ENCODE measurements at places on chromosomes 12 and 14. TPM values are rescaled to one million over a fixed set of nuclear protein-coding genes. Genes with fewer than 3 reads are reported as not detected.

The PSMA6 gene
- 190 TPM for total RNA-seq

The GALNT9 gene
- total RNA-seq = 0.51 TPM

The HHIPL1 gene
- total RNA-seq = 9.9 TPM

The NXPH4 gene
- total RNA-seq = 0.50 TPM

The SRRM4 gene
- not detected for total RNA-seq

The KRT2 gene
- total RNA-seq = not detected

The APAF1 gene
- total RNA-seq = 19.3 TPM

The WSCD2 gene
- total RNA-seq = under 0.01 TPM

The OR4E2 gene
- not detected for total RNA-seq

The PNP gene
- 6.9 TPM for total RNA-seq

The NAV3 gene
- 50.3 TPM for total RNA-seq

The LBHD2 gene
- not detected for total RNA-seq

The DDN gene
- under 0.01 TPM for total RNA-seq

The GARIN6 gene
- not detected for total RNA-seq

The GRIP1 gene
- 0.26 TPM for total RNA-seq

The DAO gene
- not detected for total RNA-seq

The KLRC2 gene
- not detected for total RNA-seq

The ANO4 gene
- 11.3 TPM for total RNA-seq

The SCNN1A gene
- 0.26 TPM for total RNA-seq

The SERPINA9 gene
- not detected for total RNA-seq

The COX6A1 gene
- total RNA-seq = 512 TPM

Data from fibroblast of lung (primary cell).